ENCODE measurements at places on chromosomes 1 and 21. TPM values are rescaled to one million over a fixed set of nuclear protein-coding genes. Genes with fewer than 3 reads are reported as not detected.

CD34 gene
- total RNA-seq = 15.7 TPM

CHRM3 gene
- total RNA-seq = 1.6 TPM

- H3K4me3 ChIP-seq = peak overlapping the region; percentile 56
- H3K27ac ChIP-seq = peak overlapping the region; percentile 79
These were observed 61.0 kb downstream of the TOR3A start for GRCh38 chr1:179142889-179143299.

GRCh38 chr1:195141294-195141693 is 1466.9 kb downstream of the KCNT2 start:
- no peaks in the 10 kb centered on the region for H3K36me3 ChIP-seq
- no peaks in the 10 kb centered on the region for H3K27me3 ChIP-seq
- H3K27ac ChIP-seq = no peak overlapping the region
- H3K4me1 ChIP-seq = no peaks in the 10 kb centered on the region
- DNase-seq = no peak

DNA sequence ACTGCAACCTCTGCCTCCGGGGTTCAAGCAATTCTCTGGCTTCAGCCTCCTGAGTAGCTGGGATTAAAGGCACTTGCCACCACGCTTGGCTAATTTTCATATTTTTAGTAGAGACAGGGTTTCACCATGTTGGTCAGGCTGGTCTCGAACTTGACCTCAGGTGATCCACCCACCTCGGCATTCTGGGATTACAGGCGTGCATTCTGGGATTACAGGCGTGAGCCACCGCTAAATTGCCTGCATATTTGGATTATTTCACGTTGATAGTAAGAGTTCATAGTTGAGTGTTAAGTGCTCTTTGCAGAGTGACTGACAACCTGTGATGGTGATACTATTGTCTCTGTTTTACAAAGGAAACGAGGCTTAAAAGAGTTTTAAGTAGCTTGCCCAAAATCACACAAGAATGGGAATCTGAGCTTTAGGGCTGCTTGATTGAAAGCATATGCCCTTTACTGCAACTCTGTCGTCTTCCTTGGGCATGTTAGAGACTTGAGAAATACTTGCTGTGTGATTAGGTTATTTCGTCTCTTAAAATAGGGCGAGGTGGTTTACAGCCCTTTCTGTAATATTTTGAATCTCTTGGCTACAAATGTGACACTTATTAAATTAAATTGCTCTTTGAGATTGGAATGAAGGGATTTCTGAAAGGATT is 12.4 kb downstream of the CDC42 start:
- no peak overlapping the region for H3K27ac ChIP-seq
- H3K27me3 ChIP-seq = no peaks in the 10 kb centered on the region
- no peaks in the 10 kb centered on the region for H3K36me3 ChIP-seq
- DNase-seq = no peak
- no peaks in the 10 kb centered on the region for H3K4me1 ChIP-seq
- no peak overlapping the region for H3K4me3 ChIP-seq
